ENCODE measurements at places on chromosomes 6 and 20.

DNA sequence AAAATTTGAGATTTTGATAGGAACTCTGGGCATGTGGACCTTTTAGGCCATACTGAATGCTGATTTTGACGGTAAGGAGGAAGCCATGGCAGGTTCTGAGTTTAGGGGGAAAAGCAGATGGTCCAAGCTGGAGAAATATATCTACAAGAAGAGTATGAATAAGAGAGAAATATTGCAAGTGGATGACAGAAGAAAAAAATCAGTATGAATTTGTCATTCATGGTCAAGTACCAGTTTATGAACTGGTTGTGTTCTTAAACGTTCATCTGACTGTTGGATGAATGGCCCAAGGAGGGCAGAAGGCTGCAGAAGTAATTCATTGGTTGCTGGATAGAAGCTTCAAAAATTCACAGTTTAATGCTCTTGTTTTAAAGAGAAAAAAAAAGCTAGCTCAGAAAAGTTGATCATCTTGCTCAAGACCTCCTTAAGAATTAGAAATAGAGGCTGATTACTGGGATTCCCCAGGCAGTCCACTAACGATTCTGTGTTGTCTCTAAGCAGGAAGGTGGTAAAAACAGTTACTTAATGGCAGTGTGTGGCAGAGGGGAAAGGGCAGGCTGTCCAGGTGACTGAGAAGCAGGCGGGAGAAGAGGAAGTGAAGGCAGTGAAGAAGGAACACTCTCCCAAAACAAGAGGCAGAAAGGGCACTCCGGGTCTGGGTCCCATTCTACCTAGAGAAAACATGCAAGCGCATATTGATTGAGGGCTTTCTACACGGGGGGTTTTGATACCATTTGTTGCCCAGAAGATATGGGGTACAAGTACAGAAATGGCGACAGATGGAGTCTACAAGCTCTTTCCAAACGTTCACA lies 2.0 kb upstream of the DUSP22 start:
- no peak for DNase-seq

DNA sequence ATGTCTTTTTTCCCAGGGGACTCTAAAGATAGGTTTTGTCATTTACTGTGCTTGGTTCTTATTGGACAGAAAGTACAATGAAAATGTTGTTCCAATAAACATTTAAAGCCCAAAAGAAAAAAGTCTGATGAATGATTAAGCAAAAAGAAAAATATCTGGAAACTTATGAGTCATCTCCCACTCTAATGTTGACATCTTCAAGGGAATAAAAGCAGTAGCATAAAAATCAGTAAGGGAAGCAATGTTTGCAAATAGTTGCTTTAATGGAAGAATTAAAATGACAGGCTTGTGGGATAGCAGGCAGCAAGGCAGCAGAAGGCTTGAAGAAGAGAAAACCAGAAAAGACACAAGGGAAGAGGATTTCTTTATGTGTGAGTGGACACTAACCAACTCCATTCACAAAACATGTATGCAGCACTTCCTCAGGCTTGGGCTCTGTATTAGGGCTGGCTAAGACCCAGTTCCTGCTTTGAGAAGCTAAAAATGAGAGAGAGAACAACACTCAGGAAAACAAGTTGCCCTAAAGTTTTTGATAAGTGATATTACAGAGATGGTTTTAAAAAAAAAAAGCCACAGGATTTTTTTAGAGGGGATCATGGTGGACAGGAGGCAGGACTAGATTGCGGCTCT lies 263.2 kb upstream of the NT5E start:
- DNase-seq, result no peak

- DNase-seq, result no peak
Measured at GRCh38 chr6:128252341-128253176, 267.8 kb downstream of the PTPRK start.

DNA sequence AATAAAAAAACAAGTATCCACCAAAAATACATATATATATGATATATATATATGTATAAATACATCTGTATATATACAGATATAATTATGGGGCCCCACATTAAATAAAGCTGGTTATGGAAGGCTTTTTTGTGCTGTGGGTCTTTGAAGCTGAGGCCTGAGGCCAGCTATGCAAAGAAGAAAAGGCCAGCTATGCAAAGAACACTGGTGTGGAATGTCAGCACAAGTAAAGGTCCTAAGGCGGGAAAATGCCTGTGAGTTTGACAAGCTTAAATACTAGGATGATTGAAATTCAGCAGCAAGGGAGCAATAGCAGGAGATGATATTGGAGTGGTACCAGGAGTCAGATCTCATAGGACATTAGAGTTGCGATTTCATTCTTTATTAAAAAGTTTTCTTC lies 25.2 kb downstream of the ADGRF1 start:
- no peak for DNase-seq

All from WTC11 (cell line).